ENCODE measurements at places on chromosomes 12 and 14. TPM values are rescaled to one million over a fixed set of nuclear protein-coding genes. Genes with fewer than 3 reads are reported as not detected.

The CCDC38 gene
- polyA plus RNA-seq: not detected

The EPYC gene
- polyA plus RNA-seq: not detected

The KRT6C gene
- not detected for polyA plus RNA-seq

The IL26 gene
- 0.54 TPM for polyA plus RNA-seq

DNA sequence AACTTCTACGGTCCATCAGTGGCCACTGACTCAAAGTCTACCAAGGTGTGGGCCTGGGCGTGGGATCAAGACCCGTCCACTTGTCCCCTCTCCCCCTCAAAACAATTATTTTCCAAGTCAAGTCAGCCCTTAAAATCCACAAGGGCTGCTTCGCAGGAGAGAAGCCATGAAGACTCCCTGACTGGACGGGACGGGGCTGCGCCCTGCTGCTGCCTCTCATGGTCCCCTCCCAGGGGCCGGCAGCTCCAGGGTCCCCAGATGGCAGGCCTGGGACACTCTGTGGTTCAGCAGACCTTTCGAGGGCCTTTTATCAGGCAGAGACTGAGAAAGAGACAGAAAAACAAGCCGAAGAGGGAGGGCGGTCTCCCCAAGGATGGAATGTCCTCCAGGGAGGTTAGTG, 10.8 kb downstream of the NGB start:
- H3K4me3 ChIP-seq: no peak overlapping the region
- H3K36me3 ChIP-seq: no peaks in the 10 kb centered on the region
- peaks cover 19% of the 10 kb centered on the region for H3K27me3 ChIP-seq
- no peak for DNase-seq
- H3K27ac ChIP-seq: no peak overlapping the region
- no peaks in the 10 kb centered on the region for H3K4me1 ChIP-seq

DNA sequence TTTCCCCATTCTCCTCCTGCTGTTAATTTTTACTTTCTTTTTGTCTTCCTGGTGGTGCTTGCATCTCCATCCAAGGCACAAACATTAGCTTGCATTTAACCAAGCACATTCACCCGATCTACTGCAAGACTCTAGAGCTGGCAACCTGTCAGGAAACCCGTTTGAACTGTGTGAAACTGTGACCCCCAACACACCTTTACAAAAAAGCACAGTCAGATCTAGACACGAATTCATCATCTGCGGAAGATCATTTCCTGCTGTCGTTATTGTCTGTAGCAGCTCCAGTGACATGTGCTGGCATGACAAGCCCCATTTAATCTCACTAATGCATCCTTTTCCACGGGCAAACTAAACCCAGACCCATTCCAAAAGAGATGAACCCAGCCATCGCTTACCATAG, 340.5 kb downstream of the VRK1 start:
- H3K4me3 ChIP-seq: no peak overlapping the region
- no peak for DNase-seq
- peaks cover 2% of the 10 kb centered on the region for H3K27me3 ChIP-seq
- no peak overlapping the region for H3K27ac ChIP-seq
- no peaks in the 10 kb centered on the region for H3K4me1 ChIP-seq
- no peaks in the 10 kb centered on the region for H3K36me3 ChIP-seq

GRCh38 chr14:104694991-104695659, 5.7 kb downstream of the INF2 start:
- no peaks in the 10 kb centered on the region for H3K27me3 ChIP-seq
- peak; percentile 47 for DNase-seq
- H3K27ac ChIP-seq: peak overlapping the region; percentile 94
- no peaks in the 10 kb centered on the region for H3K36me3 ChIP-seq
- peak overlapping the region; percentile 80 for H3K4me3 ChIP-seq

GRCh38 chr14:104682107-104682593, 7.3 kb upstream of the INF2 start:
- no peaks in the 10 kb centered on the region for H3K36me3 ChIP-seq
- DNase-seq: no peak
- no peak overlapping the region for H3K27ac ChIP-seq
- H3K27me3 ChIP-seq: no peaks in the 10 kb centered on the region

- peaks cover 1% of the 10 kb centered on the region for H3K4me1 ChIP-seq
- H3K27ac ChIP-seq: no peak overlapping the region
- peaks cover 11% of the 10 kb centered on the region for H3K36me3 ChIP-seq
Measured at GRCh38 chr12:42086031-42086430, 58.6 kb downstream of the GXYLT1 start.

- H3K27ac ChIP-seq: no peak overlapping the region
- H3K27me3 ChIP-seq: no peaks in the 10 kb centered on the region
- no peaks in the 10 kb centered on the region for H3K4me1 ChIP-seq
Measured at GRCh38 chr12:131916306-131917138, 12.6 kb upstream of the PUS1 start.

GRCh38 chr14:20697273-20698017, 8.9 kb downstream of the ANG start:
- no peaks in the 10 kb centered on the region for H3K27me3 ChIP-seq
- no peaks in the 10 kb centered on the region for H3K36me3 ChIP-seq
- H3K4me3 ChIP-seq: no peak overlapping the region
- peaks cover 4% of the 10 kb centered on the region for H3K4me1 ChIP-seq

- no peak for DNase-seq
- no peaks in the 10 kb centered on the region for H3K27me3 ChIP-seq
- H3K4me1 ChIP-seq: no peaks in the 10 kb centered on the region
- H3K27ac ChIP-seq: no peak overlapping the region
- H3K36me3 ChIP-seq: no peaks in the 10 kb centered on the region
Measured at GRCh38 chr14:43621282-43621681, 885.8 kb downstream of the FSCB start.

DNA sequence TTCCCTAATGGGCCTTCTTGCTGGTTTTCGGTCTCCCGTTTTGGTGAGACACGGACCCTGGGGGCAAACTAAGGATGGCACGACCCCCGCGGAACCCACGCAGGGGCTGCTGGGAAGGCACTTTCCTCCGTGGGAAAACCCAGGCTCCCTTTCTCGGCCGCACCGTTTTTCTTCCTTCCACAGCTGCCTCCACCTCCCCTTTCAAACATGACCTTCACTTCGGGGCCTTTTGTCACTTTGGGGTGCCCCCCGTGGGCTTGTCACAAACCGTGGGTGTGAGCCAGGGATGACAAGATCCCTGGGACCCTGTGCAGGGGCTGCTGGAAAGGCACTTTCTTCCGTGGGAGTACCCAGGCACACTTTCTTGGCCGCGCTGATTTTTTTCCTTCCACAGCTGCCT, 268.7 kb downstream of the ALG10 start:
- no peak overlapping the region for H3K4me3 ChIP-seq
- no peaks in the 10 kb centered on the region for H3K4me1 ChIP-seq
- H3K27ac ChIP-seq: no peak overlapping the region
- H3K36me3 ChIP-seq: peaks cover 6% of the 10 kb centered on the region

GRCh38 chr14:75654127-75654732, 6.4 kb downstream of the ERG28 start:
- H3K4me3 ChIP-seq: no peak overlapping the region
- peaks cover 10% of the 10 kb centered on the region for H3K4me1 ChIP-seq
- H3K36me3 ChIP-seq: peaks cover 19% of the 10 kb centered on the region
- no peaks in the 10 kb centered on the region for H3K27me3 ChIP-seq
- DNase-seq: peak; percentile 73

DNA sequence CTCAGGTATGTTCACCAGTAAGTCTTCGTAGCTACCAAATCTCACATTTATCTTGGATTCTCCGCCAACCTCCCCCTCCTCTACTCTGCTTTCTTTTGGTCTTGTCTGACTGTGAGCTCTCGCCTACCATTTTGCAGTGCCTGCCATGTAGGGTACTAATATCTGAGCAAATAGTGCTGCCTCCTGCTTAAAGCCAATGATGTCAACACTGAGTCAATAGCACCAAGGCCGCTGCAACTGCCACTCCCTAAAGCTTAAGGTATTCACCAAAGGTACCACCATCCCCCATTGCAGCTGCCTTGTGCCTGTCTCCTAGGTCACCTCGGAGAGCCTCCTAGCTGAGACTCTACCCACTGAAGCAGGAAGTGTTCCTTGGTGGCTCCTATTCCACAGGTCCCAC, 114.8 kb upstream of the FUT8 start:
- no peak overlapping the region for H3K4me3 ChIP-seq
- no peak for DNase-seq
- H3K27me3 ChIP-seq: no peaks in the 10 kb centered on the region
- H3K27ac ChIP-seq: peak overlapping the region; percentile 53
- H3K4me1 ChIP-seq: peaks cover 43% of the 10 kb centered on the region
- H3K36me3 ChIP-seq: no peaks in the 10 kb centered on the region

GRCh38 chr12:79624378-79624777, 66.4 kb downstream of the PAWR start:
- no peaks in the 10 kb centered on the region for H3K27me3 ChIP-seq
- no peaks in the 10 kb centered on the region for H3K4me1 ChIP-seq
- no peak overlapping the region for H3K4me3 ChIP-seq
- no peaks in the 10 kb centered on the region for H3K36me3 ChIP-seq

DNA sequence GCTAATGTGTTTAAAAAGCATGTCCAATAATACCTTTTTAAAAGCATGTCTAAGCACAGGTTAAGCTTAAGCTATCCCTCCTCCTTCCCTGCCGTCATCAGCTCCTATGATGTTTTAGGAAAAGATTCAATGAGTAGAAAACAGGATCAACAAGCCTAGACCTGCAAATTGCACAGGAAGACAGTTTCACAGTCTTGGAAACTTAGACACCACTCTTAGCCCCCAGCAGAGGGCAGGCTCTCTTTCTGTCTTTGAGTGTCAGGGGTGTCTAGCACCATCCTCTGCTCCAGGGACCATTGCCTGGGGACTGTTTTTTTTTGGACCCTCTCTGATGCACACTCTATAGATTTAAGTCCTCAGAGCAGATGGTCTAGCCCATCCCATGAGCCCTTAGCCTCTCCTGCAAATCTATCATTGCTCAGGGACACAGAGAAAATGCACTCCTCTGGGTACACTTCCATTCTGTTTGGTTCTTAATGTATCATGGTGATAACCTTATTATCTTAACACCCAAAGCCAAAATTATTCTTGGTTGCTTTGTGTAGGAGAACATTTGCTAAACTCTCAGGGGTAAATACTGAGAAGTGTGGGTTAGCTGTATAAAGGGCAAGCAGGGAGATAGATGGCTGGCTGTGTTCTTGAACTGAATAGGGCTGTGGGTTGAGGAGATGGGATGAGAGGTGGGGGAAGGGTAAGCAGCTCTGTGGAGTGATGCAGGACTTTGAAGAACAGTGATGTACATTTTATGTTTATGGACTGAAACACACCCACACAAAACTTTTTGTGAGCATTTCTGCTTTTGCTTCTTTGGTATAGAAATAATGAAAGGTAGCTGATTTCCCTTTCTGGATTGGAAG, 259.9 kb upstream of the DDHD1 start:
- no peak overlapping the region for H3K4me3 ChIP-seq
- no peak for DNase-seq
- H3K27me3 ChIP-seq: no peaks in the 10 kb centered on the region
- no peak overlapping the region for H3K27ac ChIP-seq
- H3K36me3 ChIP-seq: peaks cover 21% of the 10 kb centered on the region

Measured in naive thymus-derived CD8-positive, alpha-beta T cell (primary cell).